ENCODE measurements at places on chromosomes 11 and 22. TPM values are rescaled to one million over a fixed set of nuclear protein-coding genes. Genes with fewer than 3 reads are reported as not detected.
A peak's percentile ranks its signal among the peaks of the same experiment; 100 is the strongest.

Gene TRIM48
- total RNA-seq: not detected

DNA sequence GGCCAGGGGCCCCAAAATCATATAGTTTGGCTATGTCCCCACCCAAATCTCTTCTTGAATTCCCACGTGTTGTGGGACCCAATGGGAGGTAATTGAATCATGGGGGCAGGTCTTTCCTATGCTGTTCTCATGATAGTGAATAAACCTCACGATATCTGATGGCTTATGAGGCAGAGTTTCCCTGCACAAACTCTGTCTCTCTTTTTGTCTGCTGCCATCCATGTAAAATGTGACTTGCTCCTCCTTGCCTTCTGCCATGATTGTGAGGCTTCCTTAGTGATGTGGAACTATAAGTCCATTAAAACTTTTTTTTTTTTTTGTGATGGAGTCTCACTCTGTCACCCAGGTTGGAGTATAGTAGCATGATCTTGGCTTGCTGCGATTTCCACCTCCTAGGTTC, 14.4 kb downstream of the DIXDC1 start:
- no peaks in the 10 kb centered on the region for H3K4me1 ChIP-seq
- no peaks in the 10 kb centered on the region for H3K27me3 ChIP-seq
- DNase-seq: no peak
- H3K4me3 ChIP-seq: no peak overlapping the region

- H3K4me1 ChIP-seq: peaks cover 14% of the 10 kb centered on the region
- H3K4me3 ChIP-seq: peak overlapping the region; percentile 74
- H3K27ac ChIP-seq: peak overlapping the region; percentile 91
- DNase-seq: no peak
- H3K36me3 ChIP-seq: no peaks in the 10 kb centered on the region
These were observed 978 bp downstream of the FLI1 start for GRCh38 chr11:128694618-128695481.

DNA sequence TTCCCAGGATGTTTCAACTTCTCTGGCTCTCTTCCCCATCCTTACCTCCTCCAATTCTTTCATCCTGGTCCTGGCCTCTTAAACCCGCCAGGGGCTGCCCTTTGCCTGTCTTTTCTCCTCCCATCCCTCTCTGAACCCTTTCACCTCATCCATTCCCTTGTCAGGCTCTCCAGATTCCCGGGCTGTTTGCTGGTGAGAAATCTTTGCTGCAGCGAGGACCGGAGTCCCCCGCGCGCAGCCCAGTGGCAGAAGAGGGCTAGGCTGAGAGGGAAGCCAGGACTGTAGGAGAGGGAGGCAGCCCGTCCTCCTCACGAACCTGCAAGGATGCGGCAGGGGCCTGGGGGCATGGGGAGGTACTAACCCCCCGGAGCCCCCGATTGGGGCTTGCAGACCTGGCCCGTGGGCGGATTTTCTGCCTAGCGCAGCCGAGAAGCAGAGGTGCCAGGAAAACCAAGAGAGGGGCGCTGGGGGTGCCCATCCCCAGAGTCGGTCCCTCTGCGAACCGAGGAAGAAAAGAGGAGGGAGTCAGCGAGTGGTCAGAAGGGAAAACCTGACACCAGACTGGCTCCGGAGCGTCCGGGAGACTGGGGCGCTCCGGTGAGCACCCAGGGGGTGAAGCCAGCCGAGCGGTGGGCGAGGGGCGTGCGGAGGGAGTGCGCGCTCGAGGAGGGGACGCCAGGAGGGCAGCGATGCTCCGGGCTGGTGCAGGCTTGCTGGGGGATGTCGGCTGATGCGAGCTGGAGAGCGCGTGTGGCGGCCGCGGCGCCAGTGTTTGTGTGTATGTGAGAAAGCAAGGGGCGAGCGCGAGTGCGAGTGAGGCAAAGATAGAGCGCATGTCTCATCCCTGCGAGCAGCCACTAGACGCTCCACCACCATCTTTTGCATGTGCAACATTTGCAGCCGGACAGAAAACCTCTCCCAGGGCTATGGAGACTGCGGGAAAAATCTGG, at the start of gene GRIA4:
Gene GRIA4, plus strand, starts transcription at position 242 of the 950 bp plus-strand sequence. CDS start 925 bp downstream, outside the sequence.
- no peaks in the 10 kb centered on the region for H3K36me3 ChIP-seq
- no peak within 1 kb of the TSS for H3K27ac ChIP-seq
- no peaks in the 10 kb centered on the region for H3K4me1 ChIP-seq
- no peaks in the 10 kb centered on the region for H3K27me3 ChIP-seq
- H3K4me3 ChIP-seq: no peak within 1 kb of the TSS
- DNase-seq: no peak

- DNase-seq: no peak
- no peaks in the 10 kb centered on the region for H3K27me3 ChIP-seq
- no peaks in the 10 kb centered on the region for H3K36me3 ChIP-seq
- no peak overlapping the region for H3K27ac ChIP-seq
- H3K4me1 ChIP-seq: no peaks in the 10 kb centered on the region
- no peak overlapping the region for H3K4me3 ChIP-seq
These were observed 7.4 kb downstream of the RAB38 start for GRCh38 chr11:88167853-88168252.

DNA sequence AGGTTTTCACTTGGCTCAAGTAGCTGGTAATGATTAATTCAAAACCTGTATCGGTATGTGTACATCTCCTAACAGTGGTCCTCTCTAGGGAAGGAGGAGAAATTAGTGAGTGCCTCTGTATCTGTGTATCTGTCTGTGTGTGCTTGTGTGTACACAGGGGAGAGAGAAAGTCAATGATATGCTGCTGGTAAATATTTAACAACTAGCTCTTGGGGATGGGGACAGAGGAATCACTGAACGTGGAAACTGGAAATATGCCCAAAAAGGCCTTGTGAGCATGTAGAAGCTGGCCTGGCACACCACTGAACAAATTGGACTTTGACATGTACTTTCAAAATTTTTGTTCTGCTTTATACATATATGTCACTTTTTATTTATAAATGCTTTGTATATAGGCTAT, 214.0 kb upstream of the SYN3 start:
- no peak for DNase-seq
- no peak overlapping the region for H3K27ac ChIP-seq
- no peaks in the 10 kb centered on the region for H3K36me3 ChIP-seq
- no peak overlapping the region for H3K4me3 ChIP-seq
- no peaks in the 10 kb centered on the region for H3K27me3 ChIP-seq

DNA sequence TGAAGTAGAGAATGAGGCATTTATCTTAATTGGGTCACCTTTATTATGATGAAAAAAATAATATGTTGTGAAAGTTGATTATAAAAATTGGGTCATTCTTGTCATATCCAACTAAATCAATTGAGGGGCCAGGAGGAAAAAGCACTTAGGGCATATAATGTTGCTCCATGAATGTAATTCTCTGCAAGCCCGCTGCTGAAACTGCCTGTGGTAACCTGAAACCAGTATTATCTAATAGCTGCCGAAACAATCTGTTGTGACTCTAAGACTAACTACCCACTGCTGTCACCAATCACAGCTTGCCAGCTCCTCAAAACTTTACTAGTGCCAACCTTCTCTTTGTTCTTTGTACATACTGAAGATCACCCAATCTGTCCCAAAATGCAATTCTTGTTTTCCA, 115.8 kb downstream of the ATG16L2 start:
- no peaks in the 10 kb centered on the region for H3K4me1 ChIP-seq
- H3K27ac ChIP-seq: no peak overlapping the region
- DNase-seq: no peak
- no peaks in the 10 kb centered on the region for H3K36me3 ChIP-seq
- H3K27me3 ChIP-seq: no peaks in the 10 kb centered on the region

- DNase-seq: no peak
- H3K36me3 ChIP-seq: no peaks in the 10 kb centered on the region
- H3K4me1 ChIP-seq: no peaks in the 10 kb centered on the region
- no peak overlapping the region for H3K27ac ChIP-seq
- no peaks in the 10 kb centered on the region for H3K27me3 ChIP-seq
These were observed 219.2 kb downstream of the TENM4 start for GRCh38 chr11:79221444-79222130.

DNA sequence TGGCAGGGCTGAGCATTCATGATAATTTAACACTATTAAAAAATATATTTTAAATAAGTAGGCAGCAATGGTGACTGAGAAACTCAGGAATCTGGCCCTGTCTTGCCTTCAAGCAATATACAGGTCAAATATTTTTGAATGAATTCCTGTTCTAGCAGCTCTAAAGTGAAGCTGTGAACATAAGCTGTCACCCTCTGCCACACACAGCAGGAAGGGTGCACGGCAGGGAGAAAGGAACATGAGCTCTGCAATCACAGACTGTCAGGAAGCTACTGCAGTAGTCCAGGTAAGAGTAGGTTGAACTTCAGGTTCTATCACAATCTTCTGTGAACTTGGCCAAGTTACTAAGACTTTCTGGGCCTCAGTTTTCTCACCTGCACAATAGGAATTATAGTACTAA, 114.8 kb downstream of the SERGEF start:
- no peak overlapping the region for H3K4me3 ChIP-seq
- H3K27ac ChIP-seq: no peak overlapping the region
- no peaks in the 10 kb centered on the region for H3K36me3 ChIP-seq
- no peaks in the 10 kb centered on the region for H3K27me3 ChIP-seq

GRCh38 chr11:62013537-62014476, 46.4 kb upstream of the FTH1 start:
- 0 out of 2 replicates have a peak overlapping the region, but pooled peaks have one; percentile 0 for H3K4me3 ChIP-seq
- H3K36me3 ChIP-seq: no peaks in the 10 kb centered on the region
- no peaks in the 10 kb centered on the region for H3K27me3 ChIP-seq
- peaks cover 66% of the 10 kb centered on the region for H3K4me1 ChIP-seq
- peak; percentile 78 for DNase-seq
- H3K27ac ChIP-seq: peak overlapping the region; percentile 75

GRCh38 chr22:28247667-28248363, 328.8 kb upstream of the PITPNB start:
- no peaks in the 10 kb centered on the region for H3K27me3 ChIP-seq
- no peak overlapping the region for H3K4me3 ChIP-seq
- H3K36me3 ChIP-seq: no peaks in the 10 kb centered on the region
- H3K4me1 ChIP-seq: no peaks in the 10 kb centered on the region
- no peak overlapping the region for H3K27ac ChIP-seq

DNA sequence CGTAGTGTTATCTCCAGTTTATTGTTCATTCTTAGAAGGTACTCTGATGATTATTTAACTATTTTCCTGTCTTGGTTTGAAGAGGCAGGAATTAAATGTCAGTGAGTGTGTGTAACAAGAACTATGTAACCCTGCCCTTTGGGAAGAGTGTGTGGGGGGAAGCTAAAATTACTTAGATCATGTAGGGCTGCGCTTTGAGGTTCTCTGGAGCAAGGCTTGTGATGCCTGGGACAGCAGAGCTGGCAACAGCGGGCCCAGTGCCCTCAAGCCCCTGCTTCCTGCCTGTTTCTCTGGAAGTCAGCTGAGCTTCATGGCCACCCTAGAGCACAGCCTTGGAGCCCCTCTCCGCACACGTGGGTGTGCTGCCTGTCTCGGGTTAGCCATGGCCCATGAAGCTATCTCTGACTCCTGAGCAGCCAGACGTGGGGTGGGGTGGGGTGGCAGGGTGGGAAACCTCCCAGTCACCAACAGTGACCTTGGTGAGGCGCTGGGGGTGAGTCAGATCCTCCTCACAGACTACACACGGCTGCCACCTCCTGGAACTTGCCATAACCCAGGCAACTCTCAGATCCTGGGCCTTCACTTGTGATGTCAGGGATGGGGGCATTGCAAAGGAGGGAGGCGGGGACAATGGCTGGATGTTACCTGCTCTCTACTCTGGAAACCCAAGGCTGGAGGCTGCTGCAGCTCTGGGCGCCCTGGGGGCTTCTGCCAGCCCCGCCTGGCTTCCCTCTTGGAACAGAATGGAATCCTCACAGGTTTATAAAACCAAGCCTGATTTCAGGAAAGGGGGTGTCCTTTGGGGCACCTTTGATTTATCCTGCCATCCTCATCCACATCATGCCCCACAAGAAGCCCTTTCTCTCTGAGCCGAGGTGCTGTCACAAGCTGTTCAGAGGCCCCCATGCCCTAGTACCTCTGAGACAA, 88.6 kb downstream of the SNX19 start:
- H3K27ac ChIP-seq: peak overlapping the region; percentile 82
- H3K27me3 ChIP-seq: no peaks in the 10 kb centered on the region

Gene APLNR
- total RNA-seq: not detected

DNA sequence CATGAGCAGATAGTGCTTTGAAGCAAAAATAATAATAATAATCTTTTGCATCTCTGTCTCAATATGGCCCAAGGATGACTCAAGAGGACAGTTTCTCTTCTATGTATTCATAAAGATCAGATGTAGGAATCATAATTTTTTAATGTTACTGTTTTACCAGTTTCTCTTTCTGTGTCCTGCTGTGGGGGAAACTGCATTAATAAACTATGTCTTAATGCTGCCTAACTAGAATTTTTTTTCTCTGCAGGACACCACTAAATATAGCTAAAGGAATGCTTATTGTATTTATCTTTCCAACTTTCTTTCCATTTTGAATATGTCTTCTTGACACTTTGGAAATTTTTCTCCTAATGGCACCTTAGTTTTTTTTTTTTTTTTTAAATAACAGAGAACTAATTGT, 6.5 kb downstream of the FJX1 start:
- H3K27me3 ChIP-seq: no peaks in the 10 kb centered on the region
- peaks cover 1% of the 10 kb centered on the region for H3K36me3 ChIP-seq
- DNase-seq: no peak
- H3K4me3 ChIP-seq: no peak overlapping the region
- H3K4me1 ChIP-seq: peaks cover 51% of the 10 kb centered on the region

Gene C11orf87
- not detected for total RNA-seq

GRCh38 chr11:125627236-125627910, 2.4 kb downstream of the CHEK1 start:
- peaks cover 15% of the 10 kb centered on the region for H3K4me1 ChIP-seq
- no peaks in the 10 kb centered on the region for H3K27me3 ChIP-seq
- H3K27ac ChIP-seq: peak overlapping the region; percentile 83
- peak overlapping the region; percentile 50 for H3K4me3 ChIP-seq

Gene DUSP8
- 0.82 TPM for total RNA-seq

- no peaks in the 10 kb centered on the region for H3K27me3 ChIP-seq
- DNase-seq: peak; percentile 47
- peaks cover 15% of the 10 kb centered on the region for H3K4me1 ChIP-seq
- peak overlapping the region; percentile 57 for H3K27ac ChIP-seq
These were observed 3.8 kb upstream of the OR10D3 start for GRCh38 chr11:124179310-124179709.

Measured in SJSA1 (cell line).